ENCODE measurements at places on chromosomes 1 and 21. TPM values are rescaled to one million over a fixed set of nuclear protein-coding genes. Genes with fewer than 3 reads are reported as not detected.

GRCh38 chr1:108881369-108881768 is 4.6 kb downstream of the GPSM2 start:
- DNase-seq: no peak

The MYOM3 gene
- total RNA-seq: not detected

DNA sequence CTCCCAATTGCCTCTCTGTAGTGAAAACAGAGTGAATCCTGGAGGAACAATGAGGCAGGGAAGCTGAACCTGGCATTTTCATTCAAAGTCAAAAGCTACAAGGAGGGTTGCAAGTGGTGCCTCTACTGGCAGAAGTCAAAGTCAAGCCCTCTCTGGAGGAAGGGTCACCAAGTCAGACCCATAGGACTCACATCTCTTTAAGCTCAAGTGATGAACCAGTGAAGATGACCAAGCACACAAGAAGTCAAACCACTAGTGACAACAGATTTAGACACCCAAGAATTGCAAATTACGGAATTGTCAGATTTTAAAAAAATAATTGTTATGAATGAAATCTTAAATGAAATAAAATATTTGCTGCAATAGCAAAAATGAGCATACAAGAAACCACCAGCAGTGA is 81.1 kb upstream of the ATP1B1 start:
- DNase-seq: no peak

The IL20 gene
- total RNA-seq: not detected

DNA sequence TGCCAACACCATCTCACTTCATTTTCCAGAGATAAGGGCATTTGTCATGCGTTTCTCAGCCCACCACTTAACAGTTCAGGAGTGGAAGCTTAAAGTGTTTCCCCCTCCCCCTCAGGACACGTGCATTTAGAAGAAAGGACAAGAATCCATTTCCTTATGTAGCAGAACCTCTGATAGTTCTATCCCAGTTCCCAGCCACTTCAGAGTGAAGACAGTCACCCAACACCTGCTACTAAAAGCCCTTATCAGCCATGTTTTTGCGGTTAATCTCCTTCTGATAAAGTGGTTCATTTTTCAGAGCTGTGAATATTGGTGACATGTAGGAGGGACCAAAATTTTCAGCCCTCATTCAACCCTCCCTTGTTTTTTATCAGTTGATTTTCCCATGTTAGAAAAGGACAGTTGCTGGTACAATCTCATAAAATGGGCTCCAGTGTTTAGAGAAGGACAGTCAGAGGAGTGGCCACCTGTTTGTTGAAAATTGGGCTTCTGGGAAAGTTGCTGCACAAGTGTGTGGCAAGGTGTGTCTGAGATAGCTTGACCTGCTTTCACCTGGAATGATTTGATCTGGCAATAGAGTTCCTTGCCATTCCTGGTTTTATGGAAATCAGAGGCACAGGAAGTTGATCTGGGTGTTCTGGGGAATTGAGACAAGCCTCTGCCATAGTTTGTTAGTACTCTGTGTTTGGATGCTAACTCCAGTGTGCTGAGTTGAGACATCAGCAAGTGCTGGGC is 114.0 kb downstream of the PPP1R12B start:
- DNase-seq: no peak

DNA sequence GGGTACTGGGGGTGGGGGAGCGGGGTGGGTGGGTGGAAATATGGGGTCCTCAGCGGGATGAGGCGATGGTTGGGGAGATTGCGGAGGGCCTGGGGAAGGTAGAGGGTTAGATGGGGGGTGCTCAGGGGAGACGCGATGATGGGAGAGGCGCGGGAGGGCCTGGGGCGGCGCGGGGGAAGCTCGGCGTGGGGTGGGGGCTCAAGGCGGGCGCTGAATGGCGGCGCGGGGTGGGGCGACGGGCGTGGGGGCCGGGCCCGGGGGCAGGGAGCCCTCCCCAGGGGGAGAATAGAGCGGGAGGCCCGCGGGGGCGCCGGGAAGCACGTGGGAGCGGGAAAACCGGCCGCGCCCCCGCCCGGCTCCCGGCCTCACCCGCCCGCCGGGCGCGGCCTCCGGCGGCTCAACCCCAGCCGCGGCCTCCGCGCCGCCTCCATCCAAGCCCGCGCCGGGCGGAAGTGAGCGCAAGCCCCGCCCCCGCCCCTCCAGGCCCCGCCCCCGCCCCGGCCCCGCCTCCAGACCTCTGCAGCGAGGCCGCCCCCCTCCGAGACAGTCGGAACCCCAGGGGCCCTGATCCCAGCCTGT is at the start of gene FAAP20:
Gene FAAP20, minus strand, starts transcription at position 454 of the 579 bp plus-strand sequence. Its CDS starts 23 bp downstream, at position 431.
- DNase-seq: peak; percentile 80

DNA sequence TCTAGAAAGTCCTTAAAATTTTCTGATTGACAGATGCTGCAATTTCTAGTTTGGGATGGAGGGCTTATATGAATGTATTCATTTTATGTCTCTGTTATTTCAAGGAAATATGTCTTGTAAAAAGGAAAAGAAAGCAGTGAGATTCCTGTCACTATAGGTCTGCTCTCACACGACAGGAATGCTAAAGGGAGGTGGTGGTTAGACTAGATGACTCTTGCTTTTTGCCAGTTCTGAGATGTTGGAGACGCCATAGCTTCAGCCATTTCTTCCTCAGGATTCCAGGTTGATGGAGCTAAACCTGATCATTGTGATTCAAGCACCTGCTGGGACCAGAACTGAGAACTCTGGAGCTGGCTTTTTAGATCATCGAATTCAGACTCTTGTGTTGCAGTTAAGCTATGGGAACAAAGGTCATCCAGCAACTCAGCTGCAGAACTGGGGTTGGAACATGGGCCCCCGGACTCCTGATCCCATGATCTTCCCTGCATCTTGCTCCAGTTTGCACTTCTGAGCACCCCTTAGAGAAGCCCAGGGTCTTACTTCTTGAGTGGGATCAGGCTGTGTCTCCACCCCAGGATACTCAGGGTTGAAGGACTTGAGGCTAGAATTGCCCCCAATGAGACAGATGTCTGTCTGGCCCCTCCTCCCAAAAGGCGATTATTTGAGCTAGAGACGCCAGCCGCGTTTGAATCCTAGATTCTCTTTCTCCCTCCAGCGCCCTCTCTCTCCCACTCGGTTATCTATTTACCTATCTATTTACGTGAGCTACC is 46.7 kb upstream of the FOXO6 start:
- DNase-seq: no peak

DNA sequence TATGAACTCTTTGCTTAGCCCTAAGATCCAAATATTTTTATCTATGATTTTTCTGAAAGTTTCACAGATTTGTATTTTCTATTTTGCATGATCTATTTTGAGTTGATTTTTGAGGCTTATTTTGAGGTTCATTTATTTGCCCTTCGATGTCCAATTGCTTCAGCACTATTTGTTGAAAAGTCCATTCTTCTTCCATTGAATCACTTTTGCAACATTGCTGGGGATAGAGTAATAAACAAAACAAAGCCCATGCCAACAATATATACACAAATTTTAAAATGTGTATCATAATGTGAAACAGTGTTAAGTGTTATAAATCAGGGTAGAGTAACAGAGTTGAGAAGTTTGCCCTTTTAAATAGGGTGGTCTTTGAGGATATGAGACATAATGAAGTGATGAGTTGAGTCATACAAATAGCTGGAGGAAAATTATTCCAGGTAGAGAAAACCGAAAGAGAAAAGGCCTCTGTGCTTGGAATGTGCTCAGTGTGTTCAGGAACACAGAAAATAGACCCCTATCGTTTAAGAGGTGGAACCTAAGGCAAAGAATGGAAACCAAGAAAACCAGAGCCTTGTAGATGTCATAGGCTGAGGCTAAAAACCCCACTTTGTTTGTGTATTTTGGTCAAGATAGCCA is 172.7 kb upstream of the NR5A2 start:
- no peak for DNase-seq

GRCh38 chr1:110050602-110051261 is 16.3 kb downstream of the STRIP1 start:
- DNase-seq: no peak

The C1orf167 gene
- not detected for total RNA-seq

The PRELP gene
- total RNA-seq: not detected

The SAMSN1 gene
- 383 TPM for total RNA-seq

The PROK1 gene
- total RNA-seq: 0.21 TPM

GRCh38 chr1:11813021-11813420 is 7.0 kb downstream of the CLCN6 start:
- DNase-seq: no peak

DNA sequence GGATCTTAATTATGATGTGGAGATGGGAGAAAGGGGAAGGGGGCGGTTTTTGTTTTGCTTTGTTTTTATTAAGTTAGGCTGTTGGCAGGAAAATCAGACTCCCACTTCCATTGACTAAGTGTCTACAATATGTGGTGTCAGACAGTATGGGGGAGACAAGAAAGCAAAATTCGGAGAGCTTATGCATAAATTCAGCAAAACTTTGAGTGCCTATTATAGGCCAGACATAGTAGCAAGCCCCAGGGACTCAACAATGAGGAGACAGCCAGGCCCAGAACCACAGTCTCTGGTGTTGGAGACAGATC is 835 bp upstream of the TSPAN2 start:
- DNase-seq: no peak

GRCh38 chr1:220564216-220564615 is 36.3 kb downstream of the MARK1 start:
- DNase-seq: no peak

GRCh38 chr1:153535242-153536011 is at the start of gene S100A6:
S100A6 (minus strand) TSS chr1:153535991; CDS start chr1:153535339, 652 bp downstream.
- DNase-seq: no peak

The GNL2 gene
- total RNA-seq: 90.5 TPM

DNA sequence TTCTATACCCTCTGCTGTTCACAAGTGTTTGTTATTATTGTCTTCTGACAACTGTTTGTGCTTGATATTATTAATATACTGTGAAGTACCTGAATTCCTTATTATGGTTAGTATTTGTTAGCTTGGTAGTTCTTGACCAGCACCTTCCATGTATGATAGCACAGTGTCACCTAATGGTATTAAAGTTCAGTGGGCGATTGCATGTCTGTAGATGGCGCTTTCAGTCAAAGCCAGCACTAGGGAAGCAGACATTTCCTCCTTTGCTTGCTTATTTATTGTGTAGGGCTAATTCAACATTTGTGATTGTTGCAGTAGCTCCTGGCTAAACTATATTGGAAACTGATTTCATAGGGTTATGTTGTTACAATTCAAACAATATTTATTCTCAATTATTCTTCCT is 218.0 kb downstream of the ZP4 start:
- no peak for DNase-seq

GRCh38 chr1:162901243-162901642 is 40.3 kb upstream of the CCDC190 start:
- no peak for DNase-seq

- no peak for DNase-seq
Measured at GRCh38 chr1:33615546-33615945, 143.1 kb downstream of the ZSCAN20 start.

DNA sequence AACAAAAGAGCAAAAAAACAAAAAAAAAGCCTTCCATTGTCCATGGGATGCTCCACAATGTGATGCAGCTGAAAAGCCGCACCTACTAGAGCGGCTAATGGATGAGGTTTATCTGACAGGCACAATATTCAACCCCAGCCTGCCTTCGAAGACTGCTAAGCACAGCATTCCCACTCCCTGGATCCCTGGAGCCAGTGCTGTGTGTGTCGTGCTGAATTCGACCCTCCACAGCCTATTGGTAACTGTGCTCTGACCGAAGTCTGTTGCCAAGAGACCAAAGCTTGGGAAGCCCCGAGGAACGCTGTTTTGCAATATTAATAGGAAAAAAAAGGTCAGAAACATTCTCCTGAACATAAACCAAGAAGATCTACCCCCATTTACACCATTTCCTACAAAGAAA is 57.2 kb upstream of the PUM1 start:
- DNase-seq: no peak

The MPL gene
- not detected for total RNA-seq

The MCOLN2 gene
- total RNA-seq: 35.5 TPM

GRCh38 chr1:212688341-212689047 is 11.1 kb downstream of the BATF3 start:
- no peak for DNase-seq

GRCh38 chr1:59978026-59978425 is 51.5 kb upstream of the CYP2J2 start:
- DNase-seq: no peak

- DNase-seq: no peak
Measured at GRCh38 chr1:24898152-24898908, 31.7 kb downstream of the RUNX3 start.

DNA sequence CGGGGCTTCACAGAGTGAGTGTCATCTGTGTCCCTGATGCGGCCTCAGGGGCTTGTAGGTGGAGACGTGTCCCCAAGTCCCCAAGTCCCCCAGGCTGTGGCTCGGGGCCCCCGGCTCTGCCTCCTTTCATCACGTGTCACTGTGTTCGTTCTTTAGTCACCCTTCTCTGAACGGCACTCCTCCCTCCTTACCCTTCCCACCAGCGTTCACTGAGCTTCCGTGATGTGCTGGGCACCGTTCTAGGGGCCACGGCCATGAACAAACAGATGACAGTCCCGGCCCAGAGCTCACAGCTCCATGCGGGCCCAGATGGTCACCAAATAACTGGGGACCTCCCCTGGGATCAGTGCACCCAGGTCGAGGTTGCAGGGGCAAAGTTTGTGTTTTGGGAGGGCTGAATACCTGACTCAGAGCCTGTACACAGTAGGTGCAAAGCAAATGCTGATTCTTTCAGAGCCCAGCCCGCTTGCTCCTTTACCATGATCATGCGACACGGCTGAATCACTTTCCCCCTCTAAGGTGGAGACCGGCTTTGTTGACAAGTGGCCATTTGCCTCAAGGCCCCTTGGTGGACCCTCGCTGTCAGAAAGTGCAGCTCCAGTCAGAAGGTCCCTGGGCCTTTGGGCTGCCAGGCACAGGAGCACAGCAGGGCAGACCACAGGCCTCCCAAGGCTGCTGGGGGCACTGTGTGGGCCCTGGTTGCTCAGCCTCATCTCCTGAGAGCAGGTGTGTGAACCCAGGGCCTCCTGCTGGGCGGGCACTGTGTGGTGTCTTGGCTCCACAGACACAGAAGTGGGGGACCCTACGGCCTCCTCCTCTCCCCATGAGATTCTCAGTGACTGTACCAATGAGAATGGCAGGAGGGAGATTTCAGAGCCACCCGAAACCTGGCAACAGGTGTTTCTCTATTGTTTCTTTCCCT is 592.5 kb downstream of the PTPRU start:
- DNase-seq: no peak

GRCh38 chr21:18252680-18253079 is 8.0 kb downstream of the CHODL start:
- no peak for DNase-seq

Measured in natural killer cell treated with Interleukin-12 subunit alpha and Interleukin-12 subunit beta and Interleukin-15 and Interleukin-18, amount 100 ng/mL, for 72 hours (primary cell).